ENCODE measurements at places on chromosomes 5 and 9.

GRCh38 chr9:101028346-101029314 is at the start of gene PLPPR1:
PLPPR1 (plus strand) TSS chr9:101028727.
- DNase-seq, result no peak

DNA sequence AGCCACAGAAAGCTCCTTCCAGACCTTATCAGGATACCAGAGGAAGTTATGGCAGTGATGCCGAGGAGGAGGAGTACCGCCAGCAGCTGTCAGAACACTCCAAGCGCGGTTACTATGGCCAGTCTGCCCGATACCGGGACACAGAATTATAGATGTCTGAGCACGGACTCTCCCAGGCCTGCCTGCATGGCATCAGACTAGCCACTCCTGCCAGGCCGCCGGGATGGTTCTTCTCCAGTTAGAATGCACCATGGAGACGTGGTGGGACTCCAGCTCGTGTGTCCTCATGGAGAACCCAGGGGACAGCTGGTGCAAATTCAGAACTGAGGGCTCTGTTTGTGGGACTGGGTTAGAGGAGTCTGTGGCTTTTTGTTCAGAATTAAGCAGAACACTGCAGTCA is 70.8 kb upstream of the ENTREP1 start:
- no peak for DNase-seq

DNA sequence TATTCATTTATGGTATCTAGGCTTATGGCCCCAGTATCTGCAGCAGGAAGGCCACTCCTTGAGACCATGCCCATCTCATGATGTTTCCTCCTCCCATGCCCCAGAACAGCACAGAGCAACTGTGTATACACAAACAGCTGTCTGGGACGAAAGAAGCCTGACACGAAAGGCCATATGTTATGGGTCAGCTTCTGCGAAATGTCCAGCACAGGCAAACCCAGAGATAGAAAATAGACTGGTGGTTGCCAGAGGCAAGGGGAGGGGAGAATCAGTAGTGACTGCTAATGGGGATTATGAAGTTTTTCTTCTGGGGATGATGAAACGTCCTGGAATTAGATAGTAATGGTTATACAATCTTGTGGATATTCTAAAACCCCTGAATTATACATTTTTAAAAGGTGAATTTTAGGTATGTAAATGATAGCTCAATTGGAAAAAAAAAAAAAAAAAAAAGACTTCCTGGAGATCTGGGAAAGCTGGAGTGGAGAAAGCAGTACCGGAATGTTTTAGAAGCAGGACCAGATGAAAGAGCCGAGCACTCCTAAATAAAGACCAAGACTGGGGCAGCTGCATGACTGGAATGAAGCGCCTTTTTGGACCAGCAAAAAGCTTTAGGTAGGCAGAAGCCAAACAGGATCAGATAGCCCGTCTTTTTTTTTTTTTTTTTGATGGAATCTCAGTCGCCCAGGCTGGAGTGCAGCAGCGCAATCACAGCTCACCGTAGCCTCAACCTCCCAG is 29.2 kb downstream of the PCDHGC5 start:
- DNase-seq, result no peak

- no peak for DNase-seq
Observed at GRCh38 chr5:9559965-9560364, 14.1 kb upstream of the SEMA5A start.

GRCh38 chr9:124794902-124795491 is 18.1 kb downstream of the OLFML2A start:
- no peak for DNase-seq

DNA sequence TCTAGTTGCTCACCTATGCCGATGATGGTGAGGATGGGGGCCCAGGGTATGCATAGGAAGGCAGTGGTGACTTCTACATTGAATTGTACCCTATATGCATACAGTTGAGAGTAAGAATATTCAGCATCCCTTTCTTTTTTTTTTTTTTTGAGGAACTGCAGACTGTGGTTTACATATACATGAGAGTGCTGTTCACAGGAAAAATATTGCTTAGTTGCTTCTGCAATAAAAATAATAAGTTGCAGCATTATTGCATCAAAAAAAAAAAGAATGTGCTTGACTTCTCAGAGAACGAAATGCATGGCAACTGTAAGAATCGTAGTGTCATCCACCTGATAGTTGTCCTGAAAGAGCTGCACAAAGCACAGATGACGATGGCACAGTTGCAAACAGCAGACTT is 52.8 kb downstream of the PTCD2 start:
- DNase-seq, result no peak

DNA sequence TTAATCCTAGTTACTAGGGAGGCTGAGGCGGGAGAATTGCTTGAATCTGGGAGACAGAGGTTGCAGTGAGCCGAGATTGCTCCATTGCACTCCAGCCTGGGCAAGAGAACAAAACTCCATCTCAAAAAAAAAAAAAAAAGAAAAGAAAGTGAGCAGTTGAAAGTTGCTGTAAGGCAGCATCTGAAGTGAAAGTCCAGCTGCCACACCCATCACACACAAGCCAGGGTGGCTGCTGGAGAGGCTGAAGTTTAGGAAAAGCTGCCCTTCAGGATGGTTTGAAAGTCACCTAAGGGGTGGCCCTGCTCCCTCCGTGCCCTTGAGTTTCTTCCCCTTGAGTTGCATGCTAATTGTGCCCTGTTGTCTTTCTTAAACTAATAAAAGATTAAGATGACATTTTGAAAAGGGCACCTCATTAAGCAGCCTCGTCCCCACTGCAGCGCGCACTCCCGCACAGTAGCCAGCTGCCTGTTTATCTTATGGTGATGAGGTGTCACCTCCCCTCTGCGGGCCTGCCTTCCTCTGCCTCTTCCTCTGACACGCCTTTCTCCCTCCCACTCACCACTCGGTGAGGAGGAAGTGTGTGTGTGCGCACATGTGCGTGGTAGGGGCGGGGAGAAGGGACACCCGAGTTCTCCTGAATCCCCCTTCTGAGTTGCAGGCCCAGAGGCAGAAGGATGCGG is 104.2 kb upstream of the PANK3 start:
- no peak for DNase-seq

GRCh38 chr5:69525490-69525889 is 32.9 kb downstream of the OCLN start:
- DNase-seq, result no peak

DNA sequence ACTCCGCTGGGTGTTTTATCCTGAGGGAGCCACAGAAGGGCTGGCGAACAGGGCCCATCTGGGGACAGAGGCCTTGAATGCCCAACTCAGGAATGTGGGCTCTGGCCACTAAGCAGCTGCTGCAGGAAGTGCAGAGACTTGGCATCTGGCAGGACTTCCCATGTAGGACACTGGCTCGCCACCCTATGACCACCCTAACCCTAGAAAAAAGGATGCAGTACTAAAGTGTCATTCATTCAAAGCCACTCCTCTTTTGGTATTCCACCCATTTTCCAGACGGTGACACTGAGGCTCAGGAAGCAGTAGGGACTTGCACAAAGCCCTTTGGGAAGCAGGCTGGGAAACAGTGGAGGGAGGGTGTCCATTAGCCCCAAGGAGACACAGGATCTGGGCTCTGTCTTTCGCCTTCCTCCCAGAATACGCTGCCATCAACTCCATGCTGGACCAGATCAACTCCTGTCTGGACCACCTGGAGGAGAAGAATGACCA is 3.0 kb downstream of the BBLN start:
- no peak for DNase-seq

DNA sequence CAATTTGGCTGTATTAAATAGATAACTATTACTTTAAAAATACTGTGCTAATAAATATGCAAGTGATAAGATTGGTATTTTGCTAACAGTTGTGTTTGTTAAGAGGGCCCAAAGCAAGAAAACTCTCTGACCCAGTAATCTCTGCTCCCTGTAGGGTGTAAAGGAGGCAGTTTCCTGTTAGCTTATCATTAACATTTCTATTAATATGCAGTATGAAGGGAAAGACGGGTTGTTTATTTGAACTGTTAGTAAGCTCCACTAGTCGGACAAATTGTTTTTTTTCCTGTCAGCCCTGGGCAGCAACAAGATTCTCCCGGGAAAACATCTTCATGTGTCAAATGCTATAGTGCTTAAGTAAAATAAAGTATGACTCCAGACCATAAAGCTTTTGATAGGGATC is 35.6 kb downstream of the ERP44 start:
- DNase-seq, result no peak

GRCh38 chr9:95018099-95018936 is 291.8 kb downstream of the AOPEP start:
- no peak for DNase-seq

DNA sequence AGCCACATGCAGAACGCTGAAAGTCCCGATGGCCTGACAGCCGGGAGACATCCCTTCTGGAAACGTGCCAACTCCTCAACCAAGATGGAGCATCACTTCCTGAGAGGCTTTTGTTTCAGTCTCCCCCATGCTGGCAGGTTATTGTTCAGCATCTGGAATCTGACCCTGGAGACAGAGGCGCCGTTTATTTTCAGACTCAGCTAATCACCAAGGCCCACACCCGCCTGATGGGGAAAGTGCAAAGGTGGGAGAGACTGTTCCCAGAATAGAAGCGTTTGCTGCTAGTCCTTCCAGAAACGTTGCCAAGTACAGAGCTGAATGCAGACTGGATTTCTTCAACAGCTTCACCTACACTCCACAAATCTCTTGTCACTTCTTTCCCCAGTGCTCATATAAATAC is 41.8 kb upstream of the S1PR3 start:
- DNase-seq, result no peak

DNA sequence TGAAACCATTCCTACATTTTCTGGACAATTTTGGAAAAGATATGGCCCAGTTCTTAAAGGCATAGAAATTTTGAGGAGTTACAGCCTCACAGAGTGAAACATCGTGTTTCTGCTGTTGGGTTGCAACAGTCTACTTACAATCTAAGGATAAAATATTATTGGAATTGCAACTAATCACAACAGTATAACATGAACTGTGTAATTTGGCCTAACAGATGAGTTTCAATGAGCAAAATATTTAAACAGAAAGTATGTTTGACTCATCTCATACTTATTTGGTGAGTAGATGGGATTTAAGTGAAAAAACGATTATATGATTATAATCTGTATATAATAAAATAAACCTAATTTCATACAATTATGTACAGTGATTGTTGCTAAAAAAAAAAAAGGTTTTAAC is 1061.8 kb downstream of the CDH12 start:
- DNase-seq, result no peak

- no peak for DNase-seq
Observed at GRCh38 chr5:73122875-73123810, 2.8 kb downstream of the TMEM171 start.

DNA sequence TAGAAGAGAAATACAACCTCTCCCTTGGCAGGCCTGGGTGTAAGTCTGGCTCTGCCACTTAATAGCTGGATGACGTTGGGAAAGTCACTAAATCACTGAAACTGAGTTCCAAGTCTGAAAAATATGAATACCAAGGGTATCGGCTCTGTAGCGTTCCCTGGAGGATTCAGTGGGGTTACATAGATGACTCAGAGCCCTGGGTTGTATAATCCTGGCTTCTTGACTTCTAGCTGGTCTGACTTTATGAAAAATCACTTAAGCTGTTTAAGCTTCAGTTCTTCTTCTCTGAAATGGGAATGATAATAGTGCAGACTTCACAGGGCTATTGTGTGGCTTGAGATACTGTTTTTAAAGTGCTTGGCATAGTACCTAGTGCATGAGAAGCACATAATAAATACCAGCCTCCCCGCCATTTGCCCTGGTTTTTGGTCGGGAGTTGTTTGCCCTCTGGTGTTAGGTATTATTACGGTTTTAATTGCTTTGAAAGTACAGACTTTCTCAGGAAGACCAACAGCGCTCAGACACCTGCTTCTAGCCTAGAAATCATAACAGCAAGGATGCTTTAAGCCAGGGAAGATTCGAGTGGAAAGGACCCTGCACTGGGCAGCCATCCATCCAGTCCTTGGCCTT is 43.0 kb downstream of the CYFIP2 start:
- DNase-seq, result no peak

DNA sequence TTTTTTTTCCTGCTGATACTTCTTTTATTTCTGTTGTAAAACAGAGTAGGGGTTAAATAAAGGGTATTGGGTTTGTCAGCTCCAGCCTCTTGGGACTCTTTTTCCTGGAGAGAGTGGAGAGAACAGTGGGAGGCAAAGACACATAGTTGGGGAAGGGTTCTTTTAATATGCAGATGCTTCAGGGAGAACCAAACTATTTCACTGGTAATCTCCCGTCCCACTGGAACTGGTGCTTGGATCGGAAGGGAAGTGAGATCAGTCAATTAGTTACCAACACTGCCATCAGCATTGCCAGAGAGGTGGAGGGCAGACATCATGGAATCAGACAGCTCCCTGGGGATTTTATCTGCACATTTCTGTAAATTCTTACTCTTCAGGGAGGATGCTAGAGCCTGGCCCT is 47.6 kb upstream of the ELOVL7 start:
- DNase-seq, result no peak

DNA sequence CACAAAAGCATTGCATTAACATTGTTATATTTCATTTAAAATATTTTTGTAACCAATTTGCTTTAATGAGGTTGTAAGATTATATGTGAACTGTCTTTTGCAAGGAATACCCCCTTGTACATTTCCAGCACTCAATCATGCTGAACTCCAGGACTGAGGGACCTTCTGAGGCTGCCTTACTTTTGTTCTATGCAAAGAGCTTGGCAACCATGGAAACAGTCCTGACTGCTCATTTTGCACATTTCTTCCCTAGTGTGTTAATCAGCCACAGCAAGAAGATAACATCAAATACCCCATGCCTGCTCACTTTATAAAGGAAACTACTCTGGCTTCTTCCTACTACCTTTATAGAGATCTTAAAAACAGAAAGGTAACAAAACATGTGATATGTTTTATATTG is 355.6 kb upstream of the IZUMO3 start:
- no peak for DNase-seq

DNA sequence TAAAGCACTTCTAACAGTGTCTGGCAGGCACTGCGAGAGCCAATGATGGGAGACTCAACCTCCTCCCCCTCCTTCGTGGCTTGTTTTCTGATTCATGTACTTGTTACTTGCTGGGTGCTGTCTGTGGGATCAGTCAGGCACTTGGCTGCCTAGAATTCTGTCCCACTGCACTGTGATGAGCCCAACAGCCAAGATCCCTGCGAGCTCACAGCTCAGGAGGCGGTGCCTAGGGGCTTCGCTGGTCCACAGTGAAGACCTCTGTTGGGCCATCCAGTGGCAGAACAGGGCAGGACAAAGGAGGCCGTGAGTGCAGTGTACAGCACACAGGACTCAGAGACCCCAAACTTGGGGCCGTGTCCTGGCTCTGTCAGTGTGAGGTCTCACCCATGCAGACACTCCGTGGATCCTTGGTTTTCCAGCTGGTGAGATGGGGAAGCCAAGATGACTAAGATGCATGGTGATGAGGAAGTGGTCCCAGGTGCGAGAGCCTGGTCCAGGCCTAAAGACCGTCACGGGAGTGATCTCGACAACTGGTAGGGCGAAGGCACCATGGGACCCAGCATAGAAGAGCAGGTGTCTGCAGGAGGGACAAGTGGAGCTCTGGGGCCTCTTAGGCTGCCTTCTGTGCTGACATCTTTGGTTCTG is 19.5 kb downstream of the MYMK start:
- no peak for DNase-seq

- no peak for DNase-seq
Observed at GRCh38 chr9:129881547-129882324, 46.5 kb downstream of the USP20 start.

Data from activated T-helper 1 cell treated with anti-CD3 and anti-CD28 coated beads, Interleukin-2, amount 50 U/mL, for 16 hours (primary cell).